ENCODE measurements at places on chromosomes 6 and 20.
A peak's percentile ranks its signal among the peaks of the same experiment; 100 is the strongest.

GRCh38 chr6:93896081-93896480 lies 476.7 kb upstream of the EPHA7 start:
- no peak for DNase-seq

- DNase-seq: no peak
Observed at GRCh38 chr20:41034239-41034638, 5.6 kb downstream of the TOP1 start.

- no peak for DNase-seq
Observed at GRCh38 chr6:105786890-105787655, 299.1 kb upstream of the PRDM1 start.

DNA sequence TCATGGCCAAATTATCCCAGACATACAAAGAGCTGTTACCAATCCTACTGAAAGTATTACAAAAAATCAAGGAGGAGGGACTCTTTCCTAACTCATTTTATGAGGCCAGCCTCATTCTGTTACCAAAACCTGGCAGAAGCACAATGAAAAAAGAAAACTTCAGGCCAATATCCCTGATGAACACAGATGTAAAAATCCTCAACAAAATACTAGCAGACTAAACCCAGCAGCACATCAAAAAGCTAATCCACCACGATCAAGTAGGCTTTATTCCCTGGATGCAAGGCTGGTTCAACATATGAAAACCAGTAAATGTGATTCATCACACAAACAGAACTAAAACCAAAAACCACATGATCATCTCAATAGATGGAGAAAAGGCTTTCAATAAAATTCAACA lies 109.2 kb downstream of the C6orf118 start:
- DNase-seq: no peak

DNA sequence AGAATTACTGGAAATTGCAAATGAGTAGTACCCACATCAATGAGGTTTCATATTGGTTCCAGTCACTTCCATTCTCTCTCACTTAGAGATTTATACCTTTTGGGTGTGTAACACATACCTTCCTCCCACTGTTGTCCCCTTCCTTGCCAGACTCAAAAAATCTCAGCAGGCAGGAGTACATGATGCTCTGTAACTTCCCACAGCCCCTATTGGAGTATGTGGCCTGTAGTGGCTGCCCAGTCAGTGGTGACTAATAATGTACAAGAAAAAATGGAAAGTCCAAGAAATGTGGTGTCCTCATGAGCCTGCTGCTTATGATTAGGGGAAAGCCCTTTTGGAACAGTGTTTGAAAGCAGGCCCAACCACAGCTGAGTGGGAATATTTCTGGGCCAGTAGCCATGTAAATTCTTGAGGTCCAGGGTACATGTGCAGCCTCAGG lies 312.0 kb downstream of the ZFAND3 start:
- DNase-seq: no peak

DNA sequence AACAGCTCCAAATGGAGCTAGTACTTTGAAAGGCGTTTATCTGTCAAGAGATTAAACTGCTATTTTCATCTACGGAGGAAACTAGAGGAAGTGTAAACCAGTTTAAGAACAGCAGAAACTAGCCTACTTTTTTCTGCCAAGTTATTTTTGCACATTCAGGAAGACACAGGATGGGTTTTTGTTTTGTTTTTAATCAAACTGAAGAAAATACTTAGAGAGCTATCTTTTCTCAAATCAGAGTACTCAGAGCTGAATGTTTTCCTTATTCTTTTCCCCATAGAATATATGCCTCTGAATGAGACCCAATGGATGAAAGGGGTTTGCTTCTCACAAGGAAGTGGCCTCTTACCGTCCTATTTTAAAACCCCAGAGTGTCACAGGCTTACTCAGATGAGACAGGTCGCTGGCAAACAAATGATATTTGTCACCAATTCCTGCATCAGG lies 538.5 kb downstream of the CD83 start:
- no peak for DNase-seq

- no peak for DNase-seq
Observed at GRCh38 chr6:20952699-20953474, 418.6 kb downstream of the CDKAL1 start.

DNA sequence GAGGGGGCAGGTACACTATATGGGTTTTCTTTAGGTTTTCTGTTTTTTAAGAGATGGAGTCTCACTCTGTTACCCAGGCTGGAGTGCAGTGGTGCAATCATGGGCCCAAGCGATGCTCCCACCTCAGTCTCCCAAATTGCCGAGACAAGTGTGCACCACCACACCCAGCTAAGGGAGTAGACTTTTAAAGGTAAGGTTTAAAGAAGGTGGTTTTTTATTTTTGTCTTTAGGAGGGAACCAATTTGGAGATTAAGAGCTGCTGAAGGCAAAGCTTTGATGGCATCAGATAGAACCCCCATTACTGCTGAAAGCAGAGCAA lies 7.9 kb downstream of the SRSF6 start:
- peak; percentile 37 for DNase-seq

GRCh38 chr6:77650098-77650663 lies 2.7 kb upstream of the MEI4 start:
- no peak for DNase-seq

DNA sequence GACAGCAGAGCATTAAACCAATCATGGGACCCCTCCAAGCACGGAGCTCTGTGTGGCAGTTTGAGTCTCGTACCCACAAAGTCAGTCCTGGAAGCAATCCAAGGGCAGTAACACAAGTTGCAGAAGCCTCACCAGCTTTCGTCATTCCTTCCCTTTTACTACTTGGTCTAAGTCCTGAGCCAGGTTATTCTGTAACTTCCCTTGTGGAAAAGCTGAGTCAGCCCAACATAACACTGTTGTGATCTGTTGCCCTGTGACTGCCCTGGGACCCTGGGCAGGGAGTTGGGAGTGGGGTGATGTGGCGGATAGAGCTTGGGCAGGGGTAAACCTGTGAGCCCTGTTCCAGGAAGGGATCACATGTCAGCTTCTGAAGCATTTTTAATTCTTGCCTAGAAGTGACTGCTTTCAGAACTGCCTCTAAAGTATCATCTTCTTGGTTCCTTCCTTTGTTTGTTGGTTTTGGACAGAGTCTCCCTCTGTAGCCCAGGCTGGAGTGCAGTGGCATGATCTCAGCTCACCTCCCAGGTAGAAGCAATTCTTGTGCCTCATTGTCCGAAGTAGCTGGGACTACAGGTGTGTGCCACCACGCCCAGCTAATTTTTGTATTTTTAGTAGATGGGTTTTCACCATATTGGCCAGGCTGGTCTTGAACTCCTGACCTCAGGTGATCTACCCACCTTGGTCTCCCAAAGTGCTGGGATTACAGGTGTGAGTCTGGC lies 183.7 kb upstream of the JAG1 start:
- no peak for DNase-seq

- no peak for DNase-seq
Observed at GRCh38 chr20:55079917-55080316, 604.5 kb downstream of the DOK5 start.

- no peak for DNase-seq
Observed at GRCh38 chr6:20402092-20402341, 338 bp downstream of the E2F3 start.

GRCh38 chr6:14354919-14355572 lies 237.5 kb downstream of the CD83 start:
- no peak for DNase-seq

DNA sequence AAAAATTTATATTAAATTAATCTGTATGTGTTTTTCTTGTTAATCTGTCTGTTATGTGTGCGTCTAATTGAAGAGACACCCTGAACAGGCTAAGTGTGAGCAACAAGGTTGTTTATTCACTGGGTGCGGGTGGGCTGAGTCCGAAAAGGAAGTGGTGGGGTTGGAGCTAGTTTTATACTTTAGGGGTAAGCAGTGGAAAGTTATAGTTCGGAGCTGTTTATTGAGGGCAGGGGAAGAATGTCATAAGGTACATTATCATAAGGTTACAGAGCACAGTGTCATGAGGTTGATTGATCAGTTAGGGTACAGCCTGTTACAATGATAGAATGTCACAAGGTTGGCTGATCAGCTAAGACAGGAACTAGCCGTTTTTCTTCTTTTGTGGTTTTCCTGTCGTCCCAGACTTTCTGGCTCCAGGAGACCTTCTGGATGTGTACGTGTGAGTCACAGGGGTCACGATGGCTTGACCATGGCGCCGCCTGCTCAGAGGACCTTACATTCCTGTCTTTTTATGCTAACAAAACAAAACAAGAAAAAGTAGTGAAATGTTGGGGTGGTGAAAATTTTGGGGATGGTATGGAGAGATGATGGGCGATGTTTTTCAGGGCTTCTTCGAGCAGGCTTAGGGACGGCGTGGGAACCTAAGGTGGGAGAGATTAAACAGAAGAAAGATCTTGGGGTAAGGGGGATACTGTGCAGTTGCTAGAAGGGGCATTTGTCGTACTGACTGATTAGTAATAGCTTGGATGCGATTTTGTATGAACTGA lies 754.0 kb upstream of the ADGRB3 start:
- DNase-seq: no peak

DNA sequence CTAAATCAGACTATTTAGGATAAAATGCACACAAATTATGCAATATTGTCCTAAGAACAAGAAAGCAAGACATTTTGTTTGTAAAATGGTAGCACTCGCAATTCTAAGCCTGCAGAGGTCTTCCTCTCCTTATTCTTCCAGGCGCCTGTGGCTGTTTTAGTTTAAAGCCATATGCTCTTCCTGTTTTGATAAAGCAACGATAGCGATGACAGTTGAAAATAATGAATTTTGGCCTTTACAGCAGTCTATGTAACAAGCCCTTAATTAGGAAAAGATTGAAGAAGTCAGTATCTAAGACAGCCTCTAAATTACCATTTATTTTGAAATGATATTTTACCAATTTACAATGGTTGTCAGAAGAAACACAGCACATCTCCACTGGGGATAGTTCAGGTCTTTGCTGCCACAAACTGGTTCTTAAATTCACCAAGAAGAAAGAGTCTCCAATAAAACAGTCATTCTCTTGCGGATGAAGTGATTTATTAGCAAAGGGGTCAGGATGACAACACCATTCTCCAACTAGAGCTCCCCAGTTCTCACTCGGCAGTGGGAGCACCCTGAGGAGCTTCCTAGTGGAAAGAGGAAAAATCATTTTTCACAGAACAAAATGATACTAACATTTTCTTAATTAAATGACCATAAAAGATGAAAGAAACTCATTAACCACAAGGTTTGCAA lies 21.4 kb downstream of the UBE3D start:
- DNase-seq: no peak

GRCh38 chr20:24879875-24880274 lies 69.2 kb upstream of the CST7 start:
- peak; percentile 82 for DNase-seq

DNA sequence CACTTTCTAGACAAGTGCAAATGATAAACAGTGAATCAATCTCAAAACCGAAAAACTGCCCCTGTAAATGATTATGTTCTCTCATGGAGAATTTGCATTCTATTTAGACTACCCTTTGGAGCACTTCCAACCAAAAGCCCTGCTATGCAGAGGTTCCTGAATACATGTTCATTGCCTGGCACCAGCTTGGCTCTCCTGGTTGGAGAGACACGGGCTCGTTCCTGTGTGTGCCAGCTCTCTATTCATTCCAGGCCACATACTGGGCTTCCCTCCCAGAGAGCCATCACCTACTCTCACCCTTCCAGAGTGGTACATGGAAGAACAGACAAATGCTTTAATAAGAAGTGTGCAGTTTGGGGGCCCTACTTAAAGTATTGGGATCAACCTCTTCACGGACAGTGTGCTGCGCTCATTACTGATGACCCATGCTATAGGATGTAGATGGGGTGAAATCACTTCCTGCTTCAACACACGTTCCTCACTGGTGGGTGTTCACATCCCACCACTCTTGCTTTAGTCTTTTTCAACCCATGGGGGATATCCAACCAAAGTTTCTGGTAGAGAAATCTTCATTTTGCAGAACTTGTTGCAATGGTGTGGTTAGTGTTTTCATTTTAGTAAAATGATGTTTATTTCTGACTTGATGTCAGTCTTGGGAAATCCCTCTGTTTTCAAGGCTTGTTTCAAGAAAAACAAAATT lies 38.5 kb upstream of the NAA20 start:
- no peak for DNase-seq

- no peak for DNase-seq
Observed at GRCh38 chr6:31464252-31465184, 33.4 kb upstream of the MICB start.

DNA sequence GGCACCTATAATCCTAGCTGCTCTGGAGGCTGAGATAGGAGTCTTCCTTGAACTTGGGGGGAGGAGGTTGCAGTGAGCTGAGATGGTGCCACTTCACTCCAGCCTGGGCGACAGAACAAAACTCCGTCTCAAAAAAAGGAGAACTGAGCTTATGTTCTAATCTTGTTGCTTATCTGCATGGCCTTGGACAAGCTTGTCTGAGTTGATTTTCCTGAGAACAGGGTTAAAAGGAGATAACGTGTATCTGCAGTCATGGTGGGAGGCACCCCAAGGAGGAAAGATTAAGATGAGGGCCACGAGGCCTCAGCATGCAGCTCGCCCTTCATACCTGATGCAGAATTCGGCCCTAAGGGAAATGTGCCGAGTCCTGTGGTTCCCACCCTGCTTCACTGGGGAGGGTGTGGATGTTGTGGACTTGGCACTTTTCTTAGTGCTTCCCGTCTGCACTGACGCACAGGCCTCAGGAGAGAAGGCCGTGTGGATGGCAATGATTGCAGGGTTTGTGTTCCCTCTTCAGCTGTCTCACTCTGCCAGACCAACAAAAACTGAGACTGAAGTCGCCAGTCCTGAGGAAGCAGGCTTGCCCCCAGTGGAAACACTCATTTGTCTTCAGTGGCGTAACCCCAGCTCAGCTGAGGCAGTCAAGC lies 56.3 kb downstream of the EZR start:
- no peak for DNase-seq

GRCh38 chr6:140669321-140669720 lies 1294.9 kb upstream of the CITED2 start:
- DNase-seq: no peak

- no peak for DNase-seq
Observed at GRCh38 chr6:57315111-57315510, 2.3 kb upstream of the PRIM2 start.

DNA sequence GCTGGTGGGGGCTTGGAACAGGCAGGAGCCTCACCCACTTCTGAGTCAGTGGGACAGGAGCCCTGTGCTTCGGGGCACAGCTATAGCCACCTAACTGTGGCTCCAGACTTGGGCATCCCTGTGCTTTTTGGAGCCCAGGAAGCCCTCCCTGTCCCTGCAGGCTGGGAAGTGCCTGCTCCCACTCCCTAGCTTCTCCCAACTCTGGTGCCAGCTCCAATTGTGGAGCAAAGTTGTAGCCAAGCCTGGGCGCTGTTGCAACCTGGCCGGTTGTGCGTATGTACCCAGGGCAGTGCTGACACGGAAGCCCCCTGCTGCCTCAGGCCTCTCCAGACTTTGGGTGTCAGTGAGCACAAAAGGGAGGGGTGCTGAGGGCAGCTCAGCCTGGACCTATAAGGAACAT lies 601.7 kb upstream of the GJE1 start:
- DNase-seq: no peak

DNA sequence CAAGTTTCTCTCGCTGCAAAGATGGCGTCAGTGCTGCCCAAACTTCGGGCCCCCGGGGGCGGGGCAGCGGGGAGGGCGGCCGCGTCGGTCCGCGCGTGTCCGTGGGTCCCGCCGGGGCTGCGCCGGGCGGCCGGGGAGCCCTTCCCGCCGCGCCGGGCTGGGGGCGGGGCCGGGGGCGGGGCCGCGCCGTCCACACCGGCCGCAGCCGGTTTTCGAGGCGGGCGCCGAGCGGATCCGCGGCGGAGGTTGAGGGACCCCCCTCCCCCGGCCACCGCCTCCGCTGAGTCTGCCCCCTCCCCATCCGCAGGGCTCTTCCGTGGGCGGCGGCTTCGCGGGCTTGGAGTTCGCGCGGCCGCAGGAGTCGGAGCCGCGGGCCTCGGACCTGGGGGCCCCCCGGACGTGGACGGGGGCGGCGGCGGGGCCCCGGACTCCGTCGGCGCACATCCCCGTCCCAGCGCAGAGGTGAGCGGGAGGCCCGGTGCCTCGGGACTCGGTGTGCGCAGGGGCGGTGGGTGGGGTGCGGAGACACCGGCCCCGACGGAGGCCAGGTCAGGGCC lies 572 bp downstream of the SLC2A4RG start:
- DNase-seq: no peak
